Pulmonary artery endothelial cell (primary cell): ENCODE measurements at places on chromosomes 1 and 21. TPM values are rescaled to one million over a fixed set of nuclear protein-coding genes. Genes with fewer than 3 reads are reported as not detected.

PCP4L1 gene
- not detected in 2 replicates for total RNA-seq

NOS1AP gene
- 0.53 and 1.6 TPM in 2 replicates for total RNA-seq

DNA sequence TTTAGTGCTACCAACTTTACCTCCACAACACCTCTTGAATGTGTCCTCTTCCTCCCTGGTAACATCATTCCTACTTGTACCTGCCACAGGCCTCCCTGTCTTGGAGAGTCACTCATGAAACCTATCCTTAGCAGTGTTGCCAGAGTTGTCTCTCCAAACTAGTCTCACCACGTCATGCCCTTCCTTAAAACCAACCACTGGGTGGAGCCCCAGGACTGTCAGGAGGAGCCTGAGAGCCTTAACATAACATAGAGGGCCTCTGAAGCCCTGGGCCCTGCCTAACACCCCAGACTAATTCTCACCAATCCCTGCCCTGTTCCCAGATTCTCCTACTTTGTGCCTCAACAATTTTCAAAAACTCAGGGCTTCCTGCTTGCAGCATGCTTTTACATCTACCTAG is 65.3 kb downstream of the ZNF697 start:
- peak; percentile 24 for DNase-seq

DNA sequence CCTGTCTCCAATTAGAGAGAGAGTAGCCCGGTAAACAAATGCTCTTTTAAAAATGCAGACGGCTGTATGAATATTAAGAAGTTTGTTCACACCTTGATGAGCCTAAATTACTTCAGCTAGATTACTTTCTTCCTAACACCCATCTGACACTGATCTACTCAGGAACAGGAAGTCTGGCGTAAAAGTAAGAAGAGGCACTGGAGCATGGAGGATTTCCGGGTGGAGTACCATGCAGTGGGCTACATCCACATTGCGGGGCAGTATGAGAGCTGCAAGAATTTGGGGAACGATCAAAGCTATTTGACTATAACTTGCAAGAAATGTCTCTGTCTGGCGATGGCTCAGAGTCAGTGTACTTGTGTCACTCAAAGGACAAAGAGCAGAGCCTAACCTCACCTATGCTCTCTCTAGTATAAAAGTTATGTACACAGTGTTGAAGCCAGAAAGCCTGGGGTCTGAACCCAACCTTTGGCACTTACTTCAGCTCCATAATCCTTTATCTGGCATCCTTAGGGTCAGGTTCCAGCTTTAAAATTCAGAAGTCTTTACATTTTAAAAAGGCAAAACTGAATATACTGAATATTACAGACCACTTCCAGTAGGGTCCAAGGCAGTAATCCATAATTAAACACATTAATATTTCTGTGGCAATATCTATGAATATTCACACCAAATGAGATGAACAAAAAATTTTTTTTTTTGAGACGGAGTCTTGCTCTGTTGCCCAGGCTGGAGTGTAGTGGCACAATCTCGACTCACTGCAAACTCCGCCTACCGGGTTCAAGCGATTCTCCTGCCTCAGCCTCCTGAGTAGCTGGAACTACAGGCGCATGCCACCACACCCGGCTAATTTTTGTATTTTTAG is 7.9 kb upstream of the GNPAT start:
- no peak for DNase-seq

GRCh38 chr1:30126848-30127247 is 596.5 kb downstream of the MATN1 start:
- no peak for DNase-seq

IVL gene
- total RNA-seq = under 0.01 TPM in 1 of 2 replicates, not detected in the other

- peak; percentile 15 for DNase-seq
Measured at GRCh38 chr1:6889875-6890480, 104.7 kb downstream of the CAMTA1 start.

DNA sequence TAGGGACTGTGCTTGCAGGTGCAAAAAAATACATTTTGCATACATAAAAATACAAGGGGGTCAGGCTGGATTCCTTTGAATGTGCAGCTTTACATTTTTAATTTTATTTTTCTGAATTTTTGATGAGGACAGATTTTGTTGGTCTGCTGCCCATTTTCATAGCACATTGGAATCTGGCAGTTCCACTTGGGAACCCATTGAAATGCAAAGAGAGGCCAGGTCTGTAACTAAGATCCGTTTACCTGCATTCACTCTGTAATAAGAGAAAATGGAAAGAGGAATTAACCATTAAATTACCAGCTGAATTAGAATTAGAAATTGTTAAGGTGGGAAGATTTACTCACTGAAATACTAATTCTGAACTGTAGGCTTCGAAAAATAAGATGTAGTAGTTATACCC is 221.6 kb downstream of the DAB1 start:
- no peak for DNase-seq

GRCh38 chr1:226722240-226722900 is 16.7 kb downstream of the ITPKB start:
- DNase-seq = no peak

GRCh38 chr1:185075476-185075875 is 30.1 kb downstream of the RNF2 start:
- no peak for DNase-seq

TRPM2 gene
- not detected in 2 replicates for total RNA-seq

DNA sequence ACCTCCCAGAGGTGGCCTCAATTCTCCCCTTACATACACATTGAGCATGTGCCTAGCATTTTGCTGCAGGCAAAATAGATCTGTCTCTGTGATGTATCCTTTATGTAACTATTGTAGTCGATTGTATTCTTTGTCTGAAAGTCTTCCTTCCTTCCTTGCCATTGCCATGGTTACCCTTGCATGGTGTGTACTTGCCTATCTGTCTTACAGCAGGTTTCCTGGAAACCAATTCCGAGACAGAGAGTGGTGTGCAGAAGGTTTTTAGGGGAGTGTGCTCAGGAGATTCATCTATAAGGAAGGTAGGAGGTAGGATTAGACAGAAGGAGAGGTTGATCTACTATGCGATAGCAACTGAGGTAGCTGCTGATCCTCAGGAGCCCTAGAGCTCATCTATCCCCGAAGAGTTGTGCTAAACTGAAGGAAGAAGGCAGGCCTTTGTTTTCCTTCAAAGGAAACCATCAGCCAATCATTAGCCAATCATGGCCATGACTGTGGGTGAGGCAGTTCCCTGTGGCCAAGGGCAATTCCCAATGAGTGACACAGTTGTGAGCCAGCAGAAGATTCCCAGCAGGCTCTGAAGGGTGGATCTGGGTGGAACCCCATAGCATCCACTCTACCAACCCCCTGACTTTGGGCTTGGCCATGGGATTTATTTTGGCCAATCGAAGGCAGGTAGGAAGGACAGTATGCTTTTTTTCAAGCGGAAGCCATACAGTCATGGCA is 15.0 kb downstream of the CITED4 start:
- no peak for DNase-seq

GRCh38 chr1:35646043-35646442 is 4.7 kb upstream of the PSMB2 start:
- DNase-seq = no peak

DNA sequence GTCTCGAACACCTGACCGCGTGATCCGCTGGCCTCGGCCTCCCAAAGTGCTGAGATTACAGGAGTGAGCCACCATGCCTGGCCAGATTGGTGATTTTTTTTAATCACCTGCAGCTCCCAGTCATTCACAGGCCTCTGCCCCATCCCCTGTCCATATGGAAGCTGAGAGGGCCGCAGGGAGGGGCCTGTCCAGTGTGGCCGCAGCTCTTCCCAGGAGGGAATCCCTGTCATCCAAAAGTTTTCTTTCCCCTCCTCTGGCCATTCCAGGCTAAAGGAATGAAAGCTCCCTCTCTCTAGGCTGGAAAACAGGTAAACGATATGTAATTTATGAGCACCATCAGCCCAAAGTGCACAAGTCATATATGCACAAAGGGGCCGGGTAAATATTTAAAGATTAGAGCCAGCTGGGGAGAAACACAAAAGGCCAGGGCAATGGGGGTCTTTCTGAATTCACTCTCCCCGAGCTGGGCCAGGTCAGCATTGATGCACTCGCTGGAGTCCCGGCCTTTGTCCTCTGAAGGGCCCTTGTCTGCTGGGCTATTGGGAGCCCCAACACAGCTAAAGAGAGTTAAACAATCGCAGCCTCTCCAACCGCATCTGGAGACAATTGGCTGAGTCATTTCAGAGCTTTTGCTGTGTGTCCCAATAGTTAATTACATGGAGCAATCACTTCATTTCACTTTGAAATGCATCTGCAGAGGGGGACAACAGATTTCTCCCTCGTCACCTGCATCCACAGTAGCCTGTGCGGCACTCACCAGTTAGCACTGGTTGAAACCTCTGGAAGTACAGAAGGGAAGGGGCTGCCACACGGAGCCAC is 3.8 kb upstream of the HES3 start:
- no peak for DNase-seq

MROH9 gene
- total RNA-seq = not detected in 2 replicates

DNA sequence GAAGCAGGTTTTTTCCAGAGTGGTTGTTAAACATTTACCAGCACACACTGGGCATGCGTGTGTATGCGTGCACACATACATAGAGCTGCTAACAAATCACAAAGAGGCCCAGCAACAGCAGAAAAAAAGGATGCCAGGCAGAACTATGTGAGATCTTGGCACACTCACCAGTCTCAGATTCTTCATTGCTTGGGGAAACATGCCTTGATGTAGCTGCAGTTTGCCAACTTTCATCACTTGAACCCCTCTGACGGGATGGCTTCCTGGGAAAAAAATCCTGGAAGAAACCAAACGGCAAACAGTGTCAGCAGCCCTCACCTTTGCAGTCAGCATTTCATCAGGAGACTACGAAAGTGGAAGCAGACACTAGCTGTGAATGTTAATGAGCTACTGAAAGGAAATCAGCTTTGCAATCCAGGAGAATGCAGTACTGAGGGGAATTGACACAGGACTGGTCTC is 609.1 kb downstream of the KIF26B start:
- DNase-seq = no peak

CD1D gene
- total RNA-seq = not detected in 2 replicates

KLF17 gene
- total RNA-seq = not detected in 2 replicates
